ENCODE measurements at places on chromosomes 4 and X.

DNA sequence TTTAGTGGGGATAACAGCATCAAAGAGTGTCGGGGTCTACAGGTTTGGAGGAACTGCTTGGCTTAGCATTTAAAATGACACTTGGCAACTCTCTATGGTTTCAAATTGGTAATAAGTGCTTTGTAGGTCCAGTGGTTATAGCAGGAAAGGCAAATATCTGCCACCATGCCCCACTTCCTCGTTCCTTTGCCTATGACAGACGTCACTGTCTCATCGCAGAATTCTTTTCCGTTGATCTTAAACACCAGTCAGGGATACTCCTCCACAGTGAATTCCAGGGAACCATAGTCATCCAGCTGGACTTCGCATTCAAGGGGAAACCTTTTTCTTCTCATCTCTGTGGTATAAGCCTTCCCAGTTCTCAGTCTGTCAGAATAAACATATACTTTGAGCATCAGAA, 319.1 kb downstream of the GPAT3 start:
- no peak for DNase-seq

- DNase-seq: no peak
Measured at GRCh38 chr4:35993606-35994005, 250.7 kb downstream of the ARAP2 start.

GRCh38 chr4:138110815-138111214, 131.3 kb downstream of the SLC7A11 start:
- no peak for DNase-seq

DNA sequence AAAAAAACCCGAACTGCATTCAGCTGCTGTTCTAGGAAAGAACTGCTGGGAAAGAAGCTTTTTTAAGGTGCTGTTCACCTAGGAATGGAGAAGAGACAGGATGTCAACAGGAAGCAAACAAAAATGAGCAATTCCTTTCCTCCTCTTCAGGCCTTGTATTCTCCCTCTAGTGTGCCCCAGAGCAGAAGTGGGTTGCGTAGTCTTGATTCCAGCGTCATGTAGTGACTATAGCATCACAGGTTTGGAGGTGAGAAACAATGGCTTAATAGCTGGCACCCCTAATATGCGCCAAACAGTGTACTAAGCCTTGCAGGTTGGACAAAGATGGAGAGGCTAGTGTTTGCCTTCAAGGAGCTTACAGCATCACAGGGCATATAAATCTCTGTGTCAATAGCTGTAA, 146.3 kb upstream of the LCORL start:
- no peak for DNase-seq

DNA sequence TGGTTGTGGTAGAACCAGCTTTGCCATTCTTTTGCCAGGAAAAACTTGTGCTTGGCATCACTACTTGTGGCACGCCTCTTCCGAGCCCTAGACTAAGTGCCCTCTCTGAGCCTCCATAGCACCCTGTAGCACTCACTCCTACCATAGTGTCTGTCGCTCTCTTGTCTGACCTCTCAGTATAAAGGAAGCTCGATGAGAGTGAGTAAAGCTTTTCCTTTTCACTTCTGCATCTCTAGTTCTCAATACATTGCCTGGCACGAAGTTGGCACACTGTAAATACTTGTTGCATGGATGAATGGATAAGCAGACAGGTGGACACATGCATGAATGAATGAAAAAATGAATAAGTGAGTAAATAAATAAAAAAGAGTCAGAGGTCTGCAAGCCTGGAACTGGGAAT, 48.3 kb downstream of the TLR10 start:
- DNase-seq: no peak

GRCh38 chr4:28481565-28481964, 1620.9 kb downstream of the STIM2 start:
- no peak for DNase-seq

DNA sequence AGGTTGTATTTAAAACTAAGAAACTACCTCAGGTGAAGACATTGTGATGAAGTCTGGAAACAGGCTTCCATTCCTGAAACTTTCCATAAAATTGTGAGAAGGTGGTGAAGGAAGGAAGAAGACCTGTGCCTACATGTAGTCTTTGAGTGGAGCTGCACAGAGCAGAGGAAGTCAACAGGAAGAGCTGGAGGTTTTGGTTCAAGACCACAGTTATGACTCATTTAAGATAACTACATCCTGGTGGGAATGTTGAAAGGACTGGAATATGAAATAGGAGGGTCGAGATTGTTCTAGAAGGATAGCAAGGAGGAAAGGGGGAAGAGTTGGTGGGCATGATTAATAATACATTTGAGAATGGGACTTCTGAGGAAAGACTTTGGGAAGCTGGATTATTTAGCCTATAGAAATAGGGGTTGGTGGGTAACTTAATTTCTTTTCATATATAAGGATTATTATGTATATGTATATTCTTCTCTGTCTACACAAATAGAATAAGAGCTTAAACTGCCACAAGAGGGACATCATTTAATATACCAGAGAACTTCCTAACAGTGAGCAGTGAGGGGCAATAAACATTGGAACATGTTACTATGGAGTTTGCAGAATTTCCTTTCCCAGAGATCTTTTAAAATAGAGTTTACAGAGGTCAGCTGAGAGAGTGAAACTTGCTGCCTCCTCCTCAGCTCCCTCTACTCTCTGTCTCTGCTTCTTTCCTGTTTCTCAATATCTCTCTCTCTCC, 23.5 kb downstream of the AWAT2 start:
- DNase-seq: no peak

- no peak for DNase-seq
Measured at GRCh38 chrX:104877504-104877903, 311.5 kb downstream of the IL1RAPL2 start.

DNA sequence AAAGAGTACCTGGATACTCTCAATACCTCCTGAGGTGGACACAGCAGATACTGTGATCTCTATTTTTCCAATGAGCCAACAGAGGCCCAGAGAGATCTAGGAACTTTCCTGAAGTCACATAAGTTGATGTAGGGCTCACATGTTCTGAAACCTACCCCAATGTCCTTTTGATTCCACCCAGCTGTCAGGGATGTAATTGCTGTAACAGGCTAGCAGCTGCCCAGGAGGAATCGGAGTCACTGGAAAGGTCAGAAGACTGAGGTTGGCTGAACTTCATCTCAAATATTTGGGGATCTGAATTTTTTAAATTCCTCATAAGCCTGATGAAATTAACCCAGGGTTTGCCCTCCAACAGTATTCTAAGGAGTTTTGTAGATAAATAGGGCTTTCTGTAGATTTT, 52.5 kb upstream of the PROM1 start:
- no peak for DNase-seq
